ENCODE measurements at places on chromosomes 13 and 19. TPM values are rescaled to one million over a fixed set of nuclear protein-coding genes. Genes with fewer than 3 reads are reported as not detected.

The GAMT gene
- 17.9 TPM for total RNA-seq

DNA sequence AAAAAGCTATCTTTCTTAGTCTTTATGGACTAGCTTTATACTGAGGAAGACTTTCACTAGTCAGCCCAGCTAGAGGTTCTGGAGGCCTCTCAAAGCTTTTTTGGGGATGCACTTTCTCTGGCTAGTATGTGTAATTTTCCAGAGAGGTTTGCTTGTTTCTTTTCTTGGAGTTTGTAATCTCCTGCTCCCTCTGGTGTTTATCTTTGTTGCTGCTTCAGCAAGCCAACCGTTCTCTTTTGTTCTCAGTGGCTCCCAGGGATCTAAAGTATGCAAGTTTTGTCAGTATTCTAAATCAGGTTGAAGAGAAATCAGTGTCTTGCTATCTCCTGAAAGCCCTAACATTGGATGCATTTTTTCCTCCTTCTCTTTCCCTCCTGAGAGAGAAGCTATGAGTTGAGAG lies 121.1 kb upstream of the MYO16 start:
- no peak overlapping the region for H3K4me3 ChIP-seq
- H3K27ac ChIP-seq, result peak overlapping the region; percentile 8
- no peak for DNase-seq
- H3K27me3 ChIP-seq, result no peaks in the 10 kb centered on the region

DNA sequence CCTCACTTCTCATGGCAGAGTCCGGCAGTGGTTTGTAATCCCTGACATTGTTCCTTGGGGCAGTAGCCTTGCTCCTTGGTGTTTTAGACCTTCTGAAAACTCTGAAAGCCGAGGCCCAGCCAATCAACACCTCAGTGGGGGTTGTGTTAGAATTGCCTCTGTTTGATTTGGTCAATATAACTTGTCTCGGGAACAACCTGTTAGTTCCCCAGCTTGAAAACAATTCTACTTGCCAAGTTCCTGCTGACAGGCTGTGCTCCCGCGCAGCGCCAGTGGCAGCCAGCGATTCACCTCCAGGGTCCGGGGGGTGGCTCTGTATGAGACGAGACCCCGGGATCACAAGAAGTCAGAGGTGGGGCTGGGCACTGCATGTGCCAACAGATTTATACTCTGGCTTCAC lies 81.4 kb upstream of the MEDAG start:
- DNase-seq, result no peak
- peaks cover 11% of the 10 kb centered on the region for H3K27me3 ChIP-seq
- H3K4me3 ChIP-seq, result peak overlapping the region; percentile 6
- no peak overlapping the region for H3K27ac ChIP-seq
- H3K4me1 ChIP-seq, result peaks cover 12% of the 10 kb centered on the region
- peaks cover 11% of the 10 kb centered on the region for H3K36me3 ChIP-seq

The MIA gene
- not detected for total RNA-seq

- peaks cover 2% of the 10 kb centered on the region for H3K27me3 ChIP-seq
- peaks cover 15% of the 10 kb centered on the region for H3K4me1 ChIP-seq
- H3K4me3 ChIP-seq, result peak overlapping the region; percentile 69
- peaks cover 5% of the 10 kb centered on the region for H3K36me3 ChIP-seq
- peak; percentile 69 for DNase-seq
Measured at GRCh38 chr19:23799321-23799720, 40.6 kb upstream of the ZNF681 start.

The CGB7 gene
- total RNA-seq, result not detected

The PABPC3 gene
- total RNA-seq, result 0.22 TPM

The EBI3 gene
- not detected for total RNA-seq

DNA sequence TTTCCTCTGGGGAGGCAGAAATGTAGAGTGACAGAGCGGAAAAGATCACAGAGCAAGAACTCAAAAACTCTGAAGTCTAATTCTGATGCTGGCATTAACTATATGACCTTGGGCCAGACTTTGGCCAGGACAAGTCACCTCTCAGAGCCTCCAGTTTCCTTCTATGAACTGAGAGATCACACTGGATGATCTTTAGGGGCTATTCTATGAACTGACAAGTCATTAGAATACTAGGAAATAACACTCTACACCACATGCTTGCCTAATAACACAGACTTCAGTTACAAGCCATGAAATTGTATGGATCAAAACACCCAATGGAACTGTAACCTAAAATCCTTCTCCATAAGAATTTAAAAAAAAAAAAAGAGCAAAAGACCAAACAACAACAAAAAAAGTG lies 16.9 kb downstream of the SLC25A30 start:
- no peaks in the 10 kb centered on the region for H3K4me1 ChIP-seq
- H3K4me3 ChIP-seq, result no peak overlapping the region
- no peak for DNase-seq
- peaks cover 4% of the 10 kb centered on the region for H3K36me3 ChIP-seq
- no peak overlapping the region for H3K27ac ChIP-seq

The IL12RB1 gene
- not detected for total RNA-seq

The CLIP3 gene
- total RNA-seq, result 146 TPM

DNA sequence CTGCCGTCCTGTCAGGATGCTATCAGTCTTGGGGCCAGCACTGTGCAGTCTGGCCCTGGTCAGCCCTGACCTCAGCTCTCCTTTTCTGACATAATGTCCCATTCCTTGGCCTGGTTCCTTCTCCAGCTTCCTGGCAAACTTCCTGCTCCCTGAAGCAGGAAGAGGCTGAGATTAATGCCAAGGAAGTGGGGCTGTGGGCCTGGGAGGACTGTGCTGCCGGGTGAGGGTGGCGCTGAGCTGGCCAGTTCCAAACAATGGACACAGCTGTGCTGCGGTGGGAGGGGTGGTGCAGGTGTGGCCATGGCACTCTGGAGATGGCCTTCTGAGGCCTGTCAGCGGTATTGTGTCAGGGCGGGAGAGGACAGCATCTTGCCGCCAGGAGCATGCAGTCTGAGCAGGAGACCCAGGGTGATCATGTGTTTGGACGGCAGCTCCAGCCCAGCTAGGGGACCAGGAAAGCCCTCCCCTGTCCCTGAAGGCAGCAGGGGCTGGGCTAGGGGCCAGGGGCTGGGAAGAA lies 30.9 kb downstream of the TUBA3C start:
- peaks cover 11% of the 10 kb centered on the region for H3K27me3 ChIP-seq
- no peak overlapping the region for H3K27ac ChIP-seq
- H3K4me1 ChIP-seq, result no peaks in the 10 kb centered on the region
- peaks cover 18% of the 10 kb centered on the region for H3K36me3 ChIP-seq
- no peak for DNase-seq
- no peak overlapping the region for H3K4me3 ChIP-seq

- H3K4me3 ChIP-seq, result no peak overlapping the region
- peaks cover 36% of the 10 kb centered on the region for H3K4me1 ChIP-seq
- H3K27me3 ChIP-seq, result no peaks in the 10 kb centered on the region
- no peaks in the 10 kb centered on the region for H3K36me3 ChIP-seq
Measured at GRCh38 chr13:91212231-91212630, 135.3 kb upstream of the MIR17HG start.

DNA sequence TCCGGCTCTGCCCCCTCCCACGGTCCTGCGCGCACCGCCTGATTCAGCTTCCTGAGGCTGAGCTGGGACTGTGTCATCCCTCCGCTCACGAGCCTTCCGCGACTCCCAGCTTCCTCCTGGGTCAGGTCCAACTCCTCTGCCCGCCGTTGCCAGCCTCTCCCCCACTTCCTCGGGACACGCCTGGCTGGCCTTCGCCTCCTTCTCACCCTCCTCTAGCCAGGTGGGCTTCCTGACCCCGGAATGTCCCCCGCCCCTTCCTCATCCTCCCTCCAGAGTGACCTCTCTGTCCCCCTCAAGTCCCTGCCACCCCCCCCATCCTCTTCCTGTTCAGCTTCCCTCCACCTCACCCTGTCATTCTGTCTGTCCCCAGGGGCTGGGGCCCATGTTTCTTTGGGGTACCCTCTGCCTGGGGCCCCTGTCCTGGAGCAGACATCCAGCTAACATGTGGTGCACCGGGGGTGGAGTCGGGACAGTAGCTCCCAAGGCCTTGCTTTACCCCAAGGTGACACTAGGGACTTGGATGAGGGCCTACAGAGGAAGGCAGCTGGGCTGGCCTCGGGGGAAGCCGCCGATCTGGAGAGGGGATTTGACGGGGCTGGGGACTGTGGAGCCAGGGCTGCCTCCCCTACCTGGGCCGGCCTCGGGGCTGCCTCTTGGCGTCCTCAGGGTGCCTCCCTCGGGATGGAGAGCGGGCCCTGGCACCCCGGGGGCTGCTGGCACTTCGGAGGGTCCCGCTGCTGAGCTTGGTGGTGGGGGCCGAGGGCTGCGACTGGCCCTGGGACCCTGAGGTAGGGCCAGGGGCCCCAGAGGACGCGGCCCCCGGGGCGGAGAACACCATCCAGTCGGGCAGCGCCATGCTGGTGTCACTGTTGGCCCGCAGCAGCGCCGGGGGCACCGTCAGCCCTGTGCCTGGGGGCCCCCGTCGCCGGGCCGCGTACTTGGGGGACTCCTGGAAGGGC lies 16.5 kb downstream of the SHANK1 start:
- no peak for DNase-seq
- no peak overlapping the region for H3K27ac ChIP-seq
- H3K4me1 ChIP-seq, result no peaks in the 10 kb centered on the region
- peaks cover 22% of the 10 kb centered on the region for H3K27me3 ChIP-seq
- H3K36me3 ChIP-seq, result no peaks in the 10 kb centered on the region

The CILP2 gene
- 40.9 TPM for total RNA-seq
